ENCODE measurements at places on chromosomes 11 and 22.
A peak's percentile ranks its signal among the peaks of the same experiment; 100 is the strongest.

DNA sequence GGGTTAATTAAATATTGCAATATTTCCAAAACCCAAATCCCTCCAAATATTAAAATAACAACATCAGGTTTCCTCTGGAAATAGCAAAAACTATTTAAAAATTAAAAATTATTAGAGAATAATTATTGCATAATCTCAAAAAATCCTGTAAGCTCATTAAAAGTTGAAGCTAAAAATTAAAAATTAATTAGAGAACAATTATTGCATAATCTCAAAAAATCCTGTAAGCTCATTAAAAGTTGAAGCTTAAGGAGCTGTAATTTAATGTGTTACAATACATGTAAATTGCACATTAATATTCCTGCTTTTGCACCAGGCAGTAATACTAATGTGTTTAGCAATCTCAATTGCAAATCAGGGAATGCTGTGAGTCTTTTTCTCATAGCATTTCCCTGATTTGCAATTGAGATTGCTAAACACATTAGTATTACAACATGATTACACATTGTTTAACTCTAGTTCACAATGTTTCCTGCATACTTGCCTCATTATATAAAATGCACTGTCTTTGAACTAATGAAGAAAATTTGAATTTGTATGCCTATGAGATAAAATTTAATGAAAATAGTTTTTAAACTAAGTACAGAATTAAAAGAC lies 247.7 kb downstream of the GUCY1A2 start:
- DNase-seq = no peak

DNA sequence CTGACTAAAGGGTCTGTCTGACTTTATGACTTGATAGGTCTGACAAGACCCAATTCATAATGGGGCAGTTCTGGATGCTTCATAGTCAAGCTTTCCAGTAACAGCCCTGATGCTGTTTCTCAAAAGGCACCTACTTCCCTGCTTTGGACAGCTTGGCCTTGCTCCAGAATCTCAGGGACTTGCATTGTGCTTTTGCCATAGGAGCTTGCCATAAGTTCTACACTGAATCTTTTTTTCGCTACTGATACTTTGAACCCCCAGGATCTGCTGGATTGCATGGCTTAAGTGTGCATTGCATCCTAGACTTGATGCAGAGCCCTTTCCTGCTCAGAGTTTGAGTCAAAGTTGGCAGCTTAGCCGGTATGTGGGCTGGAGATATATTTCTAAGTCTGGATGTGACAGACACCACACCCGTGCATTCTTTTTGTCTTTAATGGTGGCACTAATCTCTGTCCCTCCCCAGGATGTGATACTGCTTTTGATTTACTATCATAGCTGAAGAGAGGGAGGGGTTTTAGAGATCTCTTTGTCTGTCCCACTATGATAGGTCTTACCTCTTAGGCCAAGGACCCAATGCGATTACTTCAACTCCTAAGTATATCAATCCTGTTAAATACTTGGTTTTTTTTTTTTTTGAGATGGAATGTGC lies 16.9 kb upstream of the SLC3A2 start:
- DNase-seq = no peak

DNA sequence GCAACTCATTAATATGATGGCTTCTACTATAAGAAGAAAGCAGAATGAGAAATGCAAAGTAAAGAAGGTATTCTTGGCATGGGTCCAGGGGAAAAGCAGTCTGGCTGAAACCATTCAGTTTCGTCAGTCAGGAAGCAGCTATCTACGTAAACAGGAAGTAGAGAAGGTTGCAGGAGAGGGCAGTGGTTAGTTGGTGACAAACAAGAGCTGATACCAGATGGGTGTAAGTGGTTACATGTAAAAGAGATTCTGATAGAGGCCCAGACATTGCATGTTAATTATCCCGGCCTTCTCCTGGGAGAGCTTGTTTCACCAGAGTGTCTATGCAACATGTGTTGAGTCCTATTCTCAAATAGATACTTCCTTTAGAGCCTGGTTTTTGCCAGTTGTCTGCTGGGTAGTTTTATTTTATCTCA lies 58.4 kb upstream of the PSMA1 start:
- peak; percentile 94 for DNase-seq

- DNase-seq = no peak
These were observed 92.0 kb downstream of the MUC15 start for GRCh38 chr11:26480041-26480440.

DNA sequence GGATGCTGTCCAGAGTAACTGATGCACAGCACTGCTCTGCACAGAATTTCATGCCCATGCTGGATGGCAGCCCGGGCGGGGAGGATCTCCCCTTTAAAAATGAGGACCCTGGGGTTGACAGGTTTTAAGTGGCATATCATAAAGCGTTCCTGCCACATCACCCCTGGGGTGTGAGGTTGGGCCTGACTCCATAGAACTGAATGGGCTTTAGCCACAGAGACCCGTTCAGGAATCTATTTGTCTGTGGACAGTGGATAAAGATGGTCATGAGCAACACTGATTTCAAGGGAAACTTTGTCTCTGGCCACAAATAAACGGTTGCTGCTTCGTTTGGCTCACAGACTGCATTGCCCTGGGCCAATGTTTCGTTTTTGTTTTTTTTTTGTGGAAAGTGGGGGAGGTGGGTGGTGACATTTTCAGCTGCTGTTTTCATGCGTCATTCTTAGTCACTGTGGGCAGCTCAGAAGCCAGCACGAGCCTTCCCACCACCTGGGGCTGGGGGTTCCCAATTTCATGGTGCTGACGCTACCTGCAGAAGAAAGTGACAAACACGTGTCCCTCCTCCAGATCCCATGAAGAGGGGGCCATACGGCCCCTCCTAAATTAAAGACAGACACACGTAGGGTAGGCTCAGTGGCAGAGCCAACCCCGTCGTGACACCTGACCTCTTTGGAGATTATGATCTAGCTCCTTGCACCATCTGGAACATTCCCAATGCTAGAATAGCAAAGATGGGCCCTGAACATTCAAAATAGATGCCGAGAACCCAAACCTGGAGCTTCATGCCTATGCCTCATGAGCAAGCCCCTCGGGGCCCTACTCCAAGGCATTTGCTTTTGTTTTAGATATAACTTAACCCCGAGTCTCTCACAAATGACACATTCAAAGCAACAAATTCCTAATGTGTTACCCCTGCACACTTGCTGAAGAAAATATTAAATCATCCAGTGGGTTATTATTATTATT lies 54.8 kb upstream of the PHF21B start:
- DNase-seq = no peak

- DNase-seq = no peak
These were observed 6.6 kb upstream of the ARAP1 start for GRCh38 chr11:72758690-72759389.

GRCh38 chr22:32882774-32883530 lies 81.4 kb downstream of the TIMP3 start:
- DNase-seq = no peak

DNA sequence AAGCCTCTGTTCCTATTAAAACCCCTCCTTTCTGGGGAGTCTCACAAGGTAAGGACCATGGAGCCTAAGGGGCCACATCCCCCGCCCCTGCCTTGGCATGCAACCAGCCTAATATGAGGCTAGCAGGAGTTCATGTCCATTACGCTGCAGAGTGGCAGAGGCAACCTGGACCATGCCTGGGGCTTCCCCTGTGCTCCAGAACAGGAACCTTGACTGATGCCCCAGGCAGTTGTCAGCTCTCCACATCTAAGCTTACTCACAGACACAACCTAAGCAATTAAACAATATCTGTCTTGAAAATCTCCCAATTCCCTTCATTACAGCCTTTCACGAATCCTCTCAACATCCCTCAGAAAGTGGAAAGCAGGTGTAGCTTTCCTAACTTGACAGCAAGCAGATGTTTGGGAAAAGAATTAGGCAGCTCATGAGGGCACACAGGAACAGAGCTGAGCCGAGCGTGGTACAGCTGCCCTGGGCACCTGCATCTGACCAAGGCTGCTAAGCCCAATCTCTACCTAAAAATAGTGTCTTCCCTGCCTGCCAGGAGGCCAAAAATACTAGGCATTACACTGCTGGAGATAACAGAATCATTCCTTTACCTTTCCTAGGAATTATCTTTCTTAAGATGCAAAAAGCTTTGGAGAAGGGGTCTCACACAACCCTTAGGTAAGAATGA lies 20.8 kb downstream of the C11orf71 start:
- no peak for DNase-seq

DNA sequence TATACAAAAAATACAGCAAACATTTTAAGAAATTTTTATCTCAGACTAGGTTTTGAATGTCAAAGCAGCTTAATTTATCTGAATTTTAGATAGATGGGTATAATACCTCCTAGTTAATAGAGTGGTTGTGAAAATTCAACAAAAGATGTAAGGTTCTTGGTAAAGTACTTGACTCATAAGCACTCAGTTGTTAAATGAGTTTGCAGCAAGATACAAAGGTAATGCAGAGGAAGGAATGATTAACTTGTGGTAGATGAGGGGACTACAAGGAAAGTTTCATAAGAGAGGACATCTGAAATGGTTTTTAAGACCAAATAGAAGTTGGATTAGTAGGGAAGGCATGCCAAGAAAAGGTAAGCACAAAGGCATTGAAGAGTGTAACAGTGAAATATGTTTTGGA lies 37.4 kb downstream of the PPME1 start:
- DNase-seq = no peak
